ENCODE measurements at places on chromosomes 12 and 14.

GRCh38 chr14:85336817-85337216 is 193.1 kb upstream of the FLRT2 start:
- no peaks in the 10 kb centered on the region for H3K27me3 ChIP-seq
- peaks cover 14% of the 10 kb centered on the region for H3K4me1 ChIP-seq
- no peaks in the 10 kb centered on the region for H3K36me3 ChIP-seq
- H3K4me3 ChIP-seq, result no peak overlapping the region

GRCh38 chr14:23660290-23661226 is 24.4 kb downstream of the DHRS2 start:
- H3K27ac ChIP-seq, result no peak overlapping the region
- no peaks in the 10 kb centered on the region for H3K4me1 ChIP-seq
- H3K36me3 ChIP-seq, result no peaks in the 10 kb centered on the region
- no peak for DNase-seq

DNA sequence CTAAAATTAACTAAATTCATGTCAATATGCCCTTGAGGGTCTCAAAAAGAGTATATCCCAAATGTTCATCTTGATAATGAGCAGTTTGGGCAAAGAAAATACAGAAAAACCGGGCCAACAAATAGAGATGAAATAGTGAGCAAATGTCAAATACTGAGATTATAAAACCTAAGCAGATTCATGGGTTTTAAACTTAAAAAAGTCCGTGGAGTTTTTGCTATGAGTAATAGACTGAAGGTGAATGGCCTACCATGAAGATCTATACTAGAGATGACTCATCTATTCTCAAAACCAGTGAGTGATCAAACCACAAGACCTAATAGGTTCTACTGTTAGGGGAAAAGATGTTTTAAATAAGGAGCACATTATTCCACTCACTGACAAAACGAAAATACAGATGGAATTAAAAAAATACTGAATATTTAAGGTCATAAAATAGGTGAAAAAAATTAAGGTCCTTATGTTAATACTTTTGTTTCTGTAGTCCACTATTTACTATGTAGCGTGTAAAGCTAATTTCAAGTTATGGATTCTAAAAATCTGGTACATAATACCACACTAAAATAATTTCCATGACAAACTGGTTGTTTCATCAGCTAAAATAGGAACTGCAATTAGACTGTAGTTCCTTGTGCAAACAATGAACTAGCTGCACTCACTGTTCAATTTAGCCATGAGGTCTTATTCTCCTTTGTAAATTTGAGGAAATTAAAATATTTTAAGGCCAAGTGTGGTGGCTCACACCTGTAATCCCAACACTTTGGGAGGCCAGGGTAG is 5.0 kb downstream of the HNRNPC start:
- H3K4me1 ChIP-seq, result peaks cover 43% of the 10 kb centered on the region
- H3K4me3 ChIP-seq, result no peak overlapping the region
- H3K27me3 ChIP-seq, result no peaks in the 10 kb centered on the region
- peaks cover 16% of the 10 kb centered on the region for H3K36me3 ChIP-seq
- H3K27ac ChIP-seq, result peak overlapping the region; percentile 25

GRCh38 chr12:122687086-122687485 is 16.1 kb downstream of the HCAR2 start:
- no peaks in the 10 kb centered on the region for H3K36me3 ChIP-seq
- no peaks in the 10 kb centered on the region for H3K4me1 ChIP-seq
- DNase-seq, result no peak
- no peak overlapping the region for H3K4me3 ChIP-seq
- no peaks in the 10 kb centered on the region for H3K27me3 ChIP-seq
- no peak overlapping the region for H3K27ac ChIP-seq

GRCh38 chr12:3587402-3588013 is 96.5 kb downstream of the PRMT8 start:
- H3K4me3 ChIP-seq, result no peak overlapping the region
- no peaks in the 10 kb centered on the region for H3K4me1 ChIP-seq
- no peaks in the 10 kb centered on the region for H3K27me3 ChIP-seq
- DNase-seq, result no peak

GRCh38 chr12:53984901-53985691 is at the start of gene HOXC10:
Gene HOXC10, plus strand, starts transcription at chr12:53985146. Its CDS starts 114 bp downstream, at chr12:53985260.
- H3K27me3 ChIP-seq, result peaks cover 93% of the 10 kb centered on the region
- no peaks in the 10 kb centered on the region for H3K4me1 ChIP-seq
- H3K4me3 ChIP-seq, result no peak within 1 kb of the TSS
- no peak within 1 kb of the TSS for H3K27ac ChIP-seq
- peak; percentile 71 for DNase-seq

DNA sequence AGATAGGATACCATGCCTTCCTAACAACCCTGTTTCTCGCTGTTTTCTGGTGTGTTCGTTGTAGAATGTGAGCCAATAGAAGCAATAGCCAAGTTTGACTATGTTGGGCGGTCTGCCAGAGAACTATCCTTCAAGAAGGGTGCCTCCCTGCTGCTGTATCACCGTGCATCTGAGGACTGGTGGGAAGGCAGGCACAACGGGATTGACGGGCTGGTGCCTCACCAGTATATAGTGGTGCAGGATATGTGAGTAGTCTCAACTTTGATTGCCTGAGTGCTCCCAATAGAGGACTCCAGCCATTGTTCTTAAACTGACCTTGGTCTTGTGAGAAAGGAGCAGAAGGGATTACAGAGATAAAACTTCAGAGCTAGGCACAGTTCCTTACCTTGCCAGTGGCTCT is 96.2 kb downstream of the KICS2 start:
- H3K4me3 ChIP-seq, result no peak overlapping the region
- H3K27ac ChIP-seq, result no peak overlapping the region
- H3K36me3 ChIP-seq, result no peaks in the 10 kb centered on the region

- DNase-seq, result no peak
- no peaks in the 10 kb centered on the region for H3K27me3 ChIP-seq
- H3K27ac ChIP-seq, result no peak overlapping the region
- H3K4me1 ChIP-seq, result no peaks in the 10 kb centered on the region
- no peaks in the 10 kb centered on the region for H3K36me3 ChIP-seq
These were observed 20.4 kb downstream of the RGS6 start for GRCh38 chr14:71952381-71953363.

- H3K4me1 ChIP-seq, result no peaks in the 10 kb centered on the region
- DNase-seq, result no peak
- H3K27ac ChIP-seq, result no peak overlapping the region
- peaks cover 11% of the 10 kb centered on the region for H3K36me3 ChIP-seq
- no peak overlapping the region for H3K4me3 ChIP-seq
These were observed 55.6 kb upstream of the ISM2 start for GRCh38 chr14:77554207-77554606.

GRCh38 chr12:92146497-92147224 is 1.0 kb upstream of the BTG1 start:
- H3K27me3 ChIP-seq, result no peaks in the 10 kb centered on the region
- H3K4me3 ChIP-seq, result peak overlapping the region; percentile 56
- H3K36me3 ChIP-seq, result peaks cover 11% of the 10 kb centered on the region
- H3K4me1 ChIP-seq, result peaks cover 14% of the 10 kb centered on the region
- DNase-seq, result no peak

DNA sequence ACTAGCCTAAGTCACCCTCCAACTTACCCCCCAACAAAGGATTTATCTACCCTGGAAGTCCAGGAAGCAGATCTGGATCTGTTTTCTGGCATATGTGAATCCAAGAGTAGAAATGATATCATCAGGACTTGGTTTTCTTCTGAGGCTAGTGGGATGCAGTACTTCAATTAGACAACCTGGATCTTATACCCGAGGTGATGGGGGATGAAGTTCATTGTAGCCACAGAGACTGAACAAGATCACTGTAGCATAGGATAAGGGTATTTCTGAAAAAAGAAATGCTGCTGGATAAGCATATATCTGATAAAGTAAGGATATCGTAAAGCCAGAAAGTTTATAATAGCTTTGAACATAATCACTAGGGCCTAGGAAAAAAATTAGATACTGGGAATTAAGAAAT is 174.4 kb downstream of the FOXA1 start:
- H3K36me3 ChIP-seq, result no peaks in the 10 kb centered on the region
- no peak overlapping the region for H3K27ac ChIP-seq
- DNase-seq, result no peak
- no peak overlapping the region for H3K4me3 ChIP-seq

DNA sequence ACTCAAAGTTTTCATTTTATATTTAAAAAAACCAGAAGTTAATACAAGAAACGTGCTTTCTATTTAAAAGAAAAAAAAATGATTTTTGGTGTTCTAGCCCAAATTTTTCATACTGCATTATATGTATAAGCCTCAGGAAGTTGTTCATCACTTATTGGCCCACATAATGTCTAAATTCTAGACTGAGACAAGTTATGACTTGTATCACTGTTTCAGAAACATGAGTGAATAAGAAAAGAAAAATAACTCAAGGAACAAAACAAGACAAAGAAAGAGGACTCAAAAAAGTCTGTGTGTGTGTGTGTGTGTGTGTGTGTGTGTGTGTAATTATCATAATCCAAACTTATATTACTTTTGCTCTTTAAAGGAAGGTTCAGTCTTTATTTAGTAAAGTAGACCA is 929.8 kb downstream of the GALC start:
- H3K4me1 ChIP-seq, result no peaks in the 10 kb centered on the region
- no peaks in the 10 kb centered on the region for H3K27me3 ChIP-seq
- H3K27ac ChIP-seq, result no peak overlapping the region
- no peak overlapping the region for H3K4me3 ChIP-seq
- H3K36me3 ChIP-seq, result no peaks in the 10 kb centered on the region
- no peak for DNase-seq

DNA sequence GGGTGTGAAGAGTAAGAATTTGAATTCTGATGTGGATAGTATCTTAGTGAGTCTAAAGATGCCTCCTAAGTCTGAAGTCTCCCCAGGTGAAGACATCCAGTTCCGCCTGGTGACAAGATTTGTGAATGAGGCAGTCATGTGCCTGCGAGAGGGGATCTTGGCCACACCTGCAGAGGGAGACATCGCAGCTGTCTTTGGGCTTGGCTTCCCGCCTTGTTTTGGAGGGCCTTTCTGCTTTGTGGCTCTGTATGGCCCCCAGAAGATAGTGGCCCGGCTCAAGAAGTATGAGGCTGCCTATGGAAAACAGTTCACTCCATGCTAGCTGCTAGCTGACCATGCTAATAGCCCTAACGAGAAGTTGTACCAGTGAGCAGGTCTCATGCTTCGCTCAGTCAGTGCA is 24.6 kb upstream of the AICDA start:
- DNase-seq, result no peak
- no peaks in the 10 kb centered on the region for H3K36me3 ChIP-seq
- no peaks in the 10 kb centered on the region for H3K4me1 ChIP-seq
- peaks cover 8% of the 10 kb centered on the region for H3K27me3 ChIP-seq
- H3K4me3 ChIP-seq, result no peak overlapping the region
- no peak overlapping the region for H3K27ac ChIP-seq

- no peaks in the 10 kb centered on the region for H3K27me3 ChIP-seq
- DNase-seq, result no peak
- no peak overlapping the region for H3K27ac ChIP-seq
- peaks cover 13% of the 10 kb centered on the region for H3K4me1 ChIP-seq
- no peaks in the 10 kb centered on the region for H3K36me3 ChIP-seq
These were observed 31.0 kb upstream of the LGALS3 start for GRCh38 chr14:55097881-55098560.

GRCh38 chr14:69259527-69260189 is at the start of gene GALNT16:
Gene GALNT16, plus strand, starts transcription at chr14:69260158. Its CDS starts 133 bp downstream, at chr14:69260291.
- H3K4me1 ChIP-seq, result peaks cover 18% of the 10 kb centered on the region
- peaks cover 30% of the 10 kb centered on the region for H3K27me3 ChIP-seq
- peak; percentile 22 for DNase-seq
- H3K4me3 ChIP-seq, result peak within 1 kb of the TSS; percentile 49

DNA sequence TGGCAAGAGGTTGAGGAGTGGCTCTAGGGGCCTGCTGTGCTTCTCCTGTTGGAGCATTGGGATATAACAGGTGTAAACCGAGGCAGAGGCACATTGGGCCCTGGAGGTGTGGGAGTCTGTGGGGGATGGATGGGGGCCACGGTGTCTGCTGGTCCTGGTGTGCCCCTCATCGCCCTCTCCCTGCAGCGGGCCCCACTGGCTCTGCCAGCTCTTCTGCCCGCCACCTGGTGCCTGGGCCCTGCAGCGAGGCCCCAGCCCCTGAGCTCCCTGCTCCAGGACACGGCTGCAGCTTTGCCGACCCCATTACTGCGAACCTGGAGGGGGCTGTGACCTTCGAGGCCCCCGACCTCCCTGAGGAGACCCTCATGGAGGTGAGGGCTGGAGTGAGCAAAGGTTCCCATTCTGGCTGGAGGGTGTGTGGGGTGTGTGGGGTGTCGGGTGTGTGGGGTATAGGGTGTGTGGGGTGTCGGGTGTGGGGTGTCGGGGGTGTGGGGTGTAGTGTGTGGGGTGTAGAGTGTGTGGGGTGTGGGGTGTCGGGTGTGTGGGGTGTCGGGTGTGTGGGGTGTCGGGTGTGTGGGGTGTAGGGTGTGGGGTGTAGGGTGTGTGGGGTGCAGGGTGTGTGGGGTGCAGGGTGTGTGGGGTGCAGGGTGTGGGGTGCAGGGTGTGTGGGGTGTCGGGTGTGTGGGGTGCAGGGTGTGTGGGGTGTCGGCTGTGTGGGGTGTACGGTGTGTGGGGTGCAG is 10.6 kb upstream of the PUS1 start:
- H3K4me1 ChIP-seq, result no peaks in the 10 kb centered on the region
- H3K4me3 ChIP-seq, result no peak overlapping the region
- no peak for DNase-seq
- peaks cover 5% of the 10 kb centered on the region for H3K36me3 ChIP-seq
- H3K27me3 ChIP-seq, result no peaks in the 10 kb centered on the region

DNA sequence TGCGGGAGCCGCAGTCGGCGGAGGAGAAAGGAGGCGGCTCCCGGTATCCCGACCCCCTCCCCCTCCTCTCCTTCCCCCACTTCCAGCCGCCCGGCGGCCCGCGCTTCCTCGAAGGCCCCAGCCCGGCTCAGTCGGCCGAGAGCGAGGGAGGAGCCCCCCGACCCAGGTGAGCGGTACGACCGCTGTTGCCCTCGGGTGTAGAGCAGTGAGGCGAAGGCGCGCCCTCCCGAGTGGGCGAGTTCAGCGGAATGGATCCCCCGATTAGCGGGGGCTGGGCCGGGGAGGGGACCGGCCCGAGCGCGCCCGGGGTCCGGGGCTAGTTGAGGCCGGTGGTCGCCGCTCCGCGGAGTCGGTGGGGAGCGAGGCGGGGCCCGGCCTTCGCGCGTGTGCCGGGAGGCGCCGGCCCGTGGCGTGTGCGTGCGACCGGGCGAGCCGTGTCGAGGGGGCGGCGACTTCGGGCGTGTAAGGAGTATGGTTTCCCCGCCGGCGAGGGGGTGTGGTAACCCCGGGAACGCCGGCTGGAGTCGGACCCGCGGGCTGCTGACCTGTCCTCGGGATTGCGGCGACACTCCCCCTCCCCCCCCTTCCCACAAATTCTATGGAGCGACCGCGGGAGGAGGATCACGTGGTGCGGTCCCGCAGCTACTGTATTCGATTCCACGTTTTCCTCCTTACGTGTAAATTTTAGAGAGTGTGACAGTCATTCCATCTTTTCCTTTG is 501 bp downstream of the RIMKLB start:
- DNase-seq, result peak; percentile 45
- peaks cover 24% of the 10 kb centered on the region for H3K4me1 ChIP-seq

DNA sequence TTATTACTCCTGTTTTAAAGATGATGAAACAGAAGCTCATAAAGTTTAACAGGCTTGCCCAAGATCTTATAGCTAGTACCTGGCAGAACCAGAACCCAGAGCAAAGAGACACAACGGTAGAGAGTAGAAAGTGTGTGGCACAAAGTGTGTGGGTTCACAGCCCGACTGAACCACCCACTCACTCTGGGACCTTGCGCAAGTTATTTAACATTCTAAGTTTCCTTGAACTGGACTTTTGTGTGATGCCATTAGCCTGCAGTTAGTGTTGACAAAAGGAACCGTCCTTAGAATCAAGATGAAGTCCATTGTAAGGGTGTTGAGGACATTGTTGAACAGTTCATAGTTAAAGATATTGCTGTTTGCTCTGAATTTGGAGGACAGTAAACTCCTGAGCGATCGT is 29.9 kb upstream of the RIC8B start:
- no peaks in the 10 kb centered on the region for H3K36me3 ChIP-seq
- H3K27ac ChIP-seq, result no peak overlapping the region
- H3K27me3 ChIP-seq, result peaks cover 7% of the 10 kb centered on the region
- no peak overlapping the region for H3K4me3 ChIP-seq
